Cerebellar nuclear complex (tissue), 1 donor: ENCODE measurements at places on chromosomes 12 and 14.

GRCh38 chr14:69614592-69614991 is 3.2 kb downstream of the SUSD6 start:
- DNase-seq = no peak

- no peak for DNase-seq
These were observed 11.3 kb upstream of the SAMD4A start for GRCh38 chr14:54555651-54556050.

GRCh38 chr14:32209471-32209870 is 6.4 kb upstream of the RNU6-8 start:
- no peak for DNase-seq

DNA sequence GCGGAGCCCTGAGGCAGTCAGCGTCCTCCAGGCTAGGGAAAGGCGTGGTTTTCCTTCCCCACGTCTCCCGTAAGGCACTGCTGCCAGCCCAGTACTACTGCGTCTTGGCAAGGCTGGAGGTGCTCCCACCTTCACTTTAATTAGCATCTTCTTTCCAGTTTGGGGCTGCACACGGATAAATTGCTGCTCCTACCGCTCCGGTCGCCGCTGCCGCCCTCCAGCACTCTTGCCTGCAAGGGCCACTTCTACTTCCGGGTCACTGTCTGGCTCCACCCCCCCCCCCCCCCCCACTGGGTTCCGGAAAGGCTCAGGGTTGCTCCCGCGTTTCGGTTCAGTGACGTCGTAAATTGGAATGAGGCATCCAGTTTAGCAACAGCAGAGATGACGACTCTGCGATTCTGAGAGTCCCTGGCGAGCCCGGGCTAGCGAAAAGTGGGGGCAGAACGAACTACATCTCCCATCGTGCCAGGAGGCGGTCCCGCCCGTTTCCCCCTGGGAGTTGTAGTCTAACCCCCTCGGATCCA is at the start of gene NEDD8:
TSS of gene NEDD8 (minus strand) at position 247 of the 524 bp plus-strand sequence. CDS start at position 147, 100 bp downstream.
- DNase-seq = peak; percentile 73

DNA sequence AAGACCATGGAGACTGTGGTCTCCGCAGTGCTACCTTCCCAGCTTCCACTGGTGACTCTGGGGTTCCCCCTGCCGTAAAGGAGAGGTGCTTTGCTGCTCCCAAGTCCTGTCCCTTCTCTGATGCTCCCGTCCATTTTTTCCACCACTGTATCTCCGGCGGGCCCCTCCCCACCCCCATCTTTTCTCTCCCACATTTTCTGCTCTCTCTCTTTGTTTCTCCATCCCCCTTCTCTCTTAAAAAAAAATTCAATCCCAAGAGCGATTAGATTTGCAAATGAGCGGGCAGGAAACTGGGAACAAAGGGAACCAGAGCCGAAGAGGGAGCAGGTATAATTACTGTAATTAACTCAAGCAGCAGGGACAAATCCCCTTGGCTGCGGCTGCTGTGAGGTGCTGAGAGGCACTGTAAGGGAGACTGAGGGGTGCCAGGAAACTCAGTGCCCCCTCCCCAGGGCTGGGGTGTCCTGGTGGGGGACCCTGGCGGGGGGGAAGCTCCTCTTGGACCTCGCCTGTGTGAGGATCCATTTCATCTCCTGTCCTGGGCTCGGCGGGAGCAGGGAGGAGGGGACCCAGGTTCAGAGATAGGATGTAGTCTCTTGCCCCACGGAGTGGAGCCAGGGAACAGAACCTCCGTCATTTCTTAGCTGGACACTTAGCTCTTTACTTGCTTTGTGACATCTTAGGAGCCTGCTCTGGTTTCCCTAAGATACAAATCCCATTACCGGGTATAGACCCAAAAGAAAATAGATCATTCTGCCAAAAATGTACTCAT is 140.4 kb upstream of the NRXN3 start:
- DNase-seq = no peak
